ENCODE measurements at places on chromosomes 3 and 15.
A peak's percentile ranks its signal among the peaks of the same experiment; 100 is the strongest.

DNA sequence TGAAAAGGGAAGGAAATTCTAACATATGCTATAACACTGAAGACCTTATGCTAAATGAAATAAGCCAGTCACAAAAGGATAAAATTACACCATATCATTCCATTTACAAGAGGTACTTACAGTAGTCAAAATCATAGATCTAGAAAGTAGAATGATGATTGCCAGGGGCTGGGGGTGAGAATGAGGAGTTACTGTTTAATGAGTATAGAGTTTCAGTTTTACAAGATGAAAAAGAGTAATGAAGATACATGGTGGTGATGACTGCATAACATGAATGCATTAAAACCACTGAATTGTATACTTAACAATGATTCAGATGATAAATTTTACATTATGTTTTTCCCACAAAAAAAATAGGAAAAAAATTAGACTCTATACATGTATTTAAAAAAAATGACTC is 152.6 kb downstream of the SCAPER start:
- no peak for DNase-seq

DNA sequence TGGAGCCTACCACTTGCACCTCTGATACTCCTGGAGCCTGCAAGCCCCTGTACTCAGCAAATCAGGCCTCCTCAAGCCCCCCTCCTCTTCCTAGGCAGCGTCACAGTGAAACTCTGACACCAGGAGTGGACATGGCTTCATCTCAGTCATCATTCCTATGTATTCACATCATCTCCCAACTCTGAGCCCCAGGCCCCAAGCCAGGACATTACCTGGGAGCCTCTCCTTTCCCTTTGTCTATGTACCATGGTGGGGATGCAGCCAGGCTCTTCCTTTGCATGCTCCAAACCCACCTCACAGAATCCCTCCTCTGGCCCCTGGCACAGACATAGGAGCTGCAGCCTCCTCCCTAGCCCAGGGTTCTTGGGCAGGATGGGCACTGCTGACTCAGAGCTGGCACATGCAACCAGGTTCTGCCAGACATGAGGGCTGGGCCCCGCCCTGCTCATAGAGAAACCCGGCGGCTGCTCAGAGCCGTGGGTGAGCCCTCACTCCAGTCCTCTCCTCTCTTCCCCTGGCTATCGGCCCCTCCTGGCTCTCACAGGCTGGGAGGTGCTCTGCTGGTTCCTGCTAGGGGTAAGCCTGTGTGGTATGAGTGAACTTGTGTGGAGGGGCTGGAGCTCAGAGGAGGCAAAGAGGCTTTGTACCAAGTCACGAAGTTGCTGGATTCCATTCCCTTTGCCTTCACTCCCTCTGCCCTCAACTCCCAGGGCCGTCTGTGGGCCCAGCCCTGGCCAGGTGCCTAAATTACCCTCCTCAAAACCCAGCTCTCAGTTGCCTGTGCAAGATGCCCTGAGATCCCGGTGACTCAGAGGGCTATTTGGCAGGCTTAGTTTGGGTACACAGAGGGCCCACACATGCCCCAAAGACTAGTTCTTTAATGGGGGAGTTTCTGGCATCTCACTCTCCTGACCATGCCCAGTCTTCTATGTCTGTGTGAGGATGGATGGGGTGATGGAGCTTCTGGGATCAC is 1.9 kb upstream of the PLCD1 start:
- DNase-seq = no peak

DNA sequence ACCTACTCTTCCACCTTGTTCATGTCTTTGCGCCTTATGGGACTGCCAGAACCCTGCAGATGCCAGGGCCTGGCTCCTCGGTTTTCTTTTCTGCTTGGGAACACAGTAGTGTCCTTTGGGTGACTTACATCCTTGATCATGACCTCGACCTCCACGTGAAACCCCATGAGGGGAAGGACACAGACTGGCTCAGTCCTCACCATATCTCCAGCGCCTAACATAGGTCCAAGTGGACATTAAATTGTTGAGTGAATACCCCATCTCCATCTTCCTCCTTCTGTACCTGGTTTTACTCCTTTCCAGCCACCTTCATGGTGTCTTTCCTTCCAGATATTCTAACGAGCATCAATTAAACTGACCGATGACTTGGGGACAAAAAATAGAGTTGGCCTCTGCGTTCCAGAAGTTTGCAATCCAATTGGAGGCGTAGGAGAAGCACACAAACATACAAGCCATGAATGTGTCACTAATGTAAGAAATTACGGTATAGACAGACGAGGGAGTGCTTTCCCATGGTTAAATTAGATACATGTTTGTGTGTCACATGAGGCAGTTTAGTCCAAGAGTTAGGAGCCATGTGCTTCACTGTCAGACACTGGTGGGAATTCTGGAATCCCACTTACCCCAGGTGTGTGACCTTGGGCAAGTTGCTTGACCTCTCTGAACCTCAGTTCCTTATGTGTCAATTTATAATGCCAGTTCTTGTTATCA is 907 bp upstream of the HERC1 start:
- no peak for DNase-seq

- DNase-seq = no peak
These were observed 137.4 kb downstream of the SERPINI1 start for GRCh38 chr3:167872941-167873340.

DNA sequence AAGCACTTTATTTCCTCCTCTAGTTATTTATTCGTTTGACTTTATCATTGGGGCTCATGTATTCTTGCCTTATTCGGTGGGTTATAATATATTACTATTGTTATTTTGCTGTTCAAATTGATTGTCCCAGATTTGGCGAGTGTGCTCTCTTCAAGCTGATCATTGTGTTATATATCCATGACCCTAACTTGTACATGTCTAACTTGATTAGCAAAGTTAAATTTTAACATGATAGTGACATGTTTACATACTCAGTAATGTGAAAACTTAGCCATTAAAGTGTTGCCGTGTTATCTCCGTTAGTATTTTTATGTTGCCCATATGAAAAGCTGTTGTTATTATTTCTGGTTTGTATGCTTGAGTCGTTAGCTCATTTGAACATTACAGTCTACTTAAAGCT is 327.9 kb downstream of the PTPRG start:
- no peak for DNase-seq

- no peak for DNase-seq
These were observed 321.5 kb upstream of the CTNNB1 start for GRCh38 chr3:40877631-40878463.

- DNase-seq = no peak
These were observed 327.3 kb downstream of the OTOL1 start for GRCh38 chr3:161823910-161824309.

DNA sequence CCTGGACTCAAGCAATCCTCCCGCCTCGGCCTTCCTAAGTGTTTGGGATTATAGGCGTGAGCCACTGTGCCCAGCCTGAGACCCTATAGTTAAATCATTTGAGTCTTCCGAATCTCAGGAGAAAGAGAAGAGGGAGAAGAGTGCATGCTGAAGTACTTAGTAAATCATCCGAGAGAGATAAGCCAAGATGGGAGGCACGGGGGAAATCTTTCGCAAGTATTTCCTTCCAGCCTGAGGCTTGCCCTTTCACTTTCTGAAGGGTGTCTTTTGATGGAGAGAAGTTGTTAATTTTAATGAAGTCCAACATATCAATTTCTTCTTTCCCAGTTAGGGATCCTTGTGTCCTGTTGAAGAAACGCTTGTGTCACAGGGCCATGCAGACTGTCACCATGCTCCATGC is 97.1 kb upstream of the SLC6A6 start:
- DNase-seq = no peak

- DNase-seq = no peak
These were observed 9.5 kb downstream of the SOX2 start for GRCh38 chr3:181721046-181721875.

DNA sequence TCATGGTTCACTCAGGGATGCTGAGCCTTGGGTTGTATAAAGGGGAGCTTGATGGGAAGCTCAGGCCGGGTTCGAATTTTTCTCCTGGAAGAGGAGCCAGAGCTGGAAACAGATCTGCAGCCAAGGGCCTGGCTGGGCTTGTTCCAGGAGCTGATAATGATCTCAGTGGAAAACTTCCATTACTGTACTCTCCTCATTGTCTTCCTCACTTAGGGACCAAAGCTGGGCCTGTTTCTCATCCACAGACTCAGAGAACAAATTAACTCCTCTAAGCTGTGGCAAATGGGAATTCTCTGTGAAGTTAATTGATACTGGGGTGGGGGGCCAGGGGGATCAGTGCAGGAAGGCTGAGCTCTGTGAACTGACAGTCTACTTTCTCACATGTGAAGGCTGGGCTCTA is 92.0 kb downstream of the PRICKLE2 start:
- no peak for DNase-seq

DNA sequence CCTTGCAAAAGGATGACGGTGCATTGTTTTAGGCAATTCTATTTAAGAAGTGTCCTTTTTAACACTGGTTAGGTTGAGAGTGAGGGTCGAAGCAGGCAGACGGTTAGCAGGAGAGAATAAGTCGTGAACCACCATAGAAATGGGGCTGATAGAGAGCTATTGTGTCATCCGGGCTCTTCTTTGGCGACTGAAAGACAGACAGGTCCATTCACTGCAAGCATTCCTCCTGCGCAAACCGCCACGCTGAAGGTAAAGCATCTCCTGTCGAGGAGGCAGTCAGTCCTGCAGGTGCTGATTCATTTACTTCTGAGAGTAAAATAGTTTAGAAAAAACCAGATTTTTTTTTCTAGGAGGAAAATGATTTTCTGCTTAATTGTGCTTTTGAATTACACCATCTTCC is 1002.8 kb upstream of the NR2F2 start:
- DNase-seq = no peak

GRCh38 chr3:54511766-54512365 is 389.5 kb downstream of the CACNA2D3 start:
- no peak for DNase-seq

GRCh38 chr3:191387441-191388077 is 57.2 kb upstream of the UTS2B start:
- no peak for DNase-seq

DNA sequence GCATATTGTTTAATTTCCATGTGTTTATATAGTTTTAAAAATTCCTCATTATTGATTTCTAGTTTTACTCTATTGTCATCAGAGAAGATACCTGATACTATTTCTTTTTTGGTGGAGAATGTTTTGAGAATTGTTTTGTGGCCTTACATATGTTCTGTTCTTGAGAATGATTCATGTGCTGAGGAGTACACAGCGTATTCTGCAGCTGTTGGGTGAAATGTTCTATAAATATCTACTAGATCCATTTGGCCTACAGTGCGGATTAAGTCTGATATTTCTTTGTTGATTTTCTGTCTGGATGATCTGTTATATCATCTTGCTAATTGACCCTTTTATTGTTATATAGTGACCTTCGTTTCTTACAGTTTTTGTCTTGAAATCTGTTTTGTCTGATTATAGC is 109.7 kb downstream of the UBE2E2 start:
- DNase-seq = peak; percentile 38

DNA sequence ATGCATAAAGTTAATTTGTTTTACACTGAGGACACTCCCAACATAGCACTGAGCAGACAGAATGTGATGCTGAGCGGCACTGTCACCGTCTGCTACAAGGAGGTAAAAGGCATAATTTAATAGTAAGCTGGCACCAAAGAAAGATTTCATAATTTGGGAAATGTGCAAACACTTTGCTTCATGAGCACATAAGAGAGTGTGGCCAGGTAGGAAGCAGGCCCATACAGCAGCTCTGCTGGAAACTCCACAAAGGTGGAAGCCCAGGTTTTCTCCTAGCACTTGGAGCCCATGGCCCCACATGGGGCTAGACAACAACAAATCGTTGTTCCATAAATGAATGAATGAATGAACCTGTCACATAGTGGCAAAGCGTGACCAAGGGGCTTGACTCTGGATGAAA is 68.5 kb upstream of the CACNA2D3 start:
- DNase-seq = no peak

DNA sequence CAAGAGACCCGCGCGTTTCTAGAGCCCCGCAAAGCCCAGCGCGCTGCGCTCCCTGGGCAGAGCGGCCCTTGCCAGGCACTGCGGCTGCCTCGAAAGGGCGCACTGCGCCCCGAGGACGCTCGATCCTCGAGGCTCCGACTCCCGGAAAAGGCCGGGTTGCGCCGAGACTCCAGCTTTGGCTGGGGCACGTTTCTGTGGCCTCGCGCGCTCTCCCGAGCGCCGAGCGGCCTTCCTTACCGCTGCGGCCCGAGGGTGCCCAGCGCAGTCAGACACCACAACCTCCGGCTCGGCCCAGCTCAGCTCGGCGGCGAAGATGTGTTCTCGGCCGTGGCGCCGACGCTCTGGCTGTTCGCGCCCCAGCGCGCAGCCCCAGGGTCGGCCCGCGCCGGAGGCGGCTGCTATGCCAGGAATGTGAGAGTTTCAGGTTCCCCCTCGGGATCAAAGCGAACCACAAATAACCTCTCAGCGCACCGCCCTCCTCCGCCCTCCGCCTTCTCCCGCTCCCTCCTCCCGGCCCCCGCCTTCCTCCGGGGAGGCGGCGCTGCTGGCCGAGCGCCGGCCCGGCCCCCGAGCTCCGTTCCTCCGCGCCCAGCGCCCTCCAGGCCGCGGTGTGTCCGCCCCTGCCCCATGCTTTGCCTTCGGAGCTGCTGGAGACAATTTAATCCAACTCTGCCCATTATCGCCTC is at the start of gene AMOTL2:
Gene AMOTL2 (minus strand): TSS at position 343 of the 686 bp plus-strand sequence. CDS start 3,014 bp downstream, outside the sequence.
- peak; percentile 85 for DNase-seq

GRCh38 chr3:134471521-134472193 is 14.1 kb downstream of the ANAPC13 start:
- no peak for DNase-seq

DNA sequence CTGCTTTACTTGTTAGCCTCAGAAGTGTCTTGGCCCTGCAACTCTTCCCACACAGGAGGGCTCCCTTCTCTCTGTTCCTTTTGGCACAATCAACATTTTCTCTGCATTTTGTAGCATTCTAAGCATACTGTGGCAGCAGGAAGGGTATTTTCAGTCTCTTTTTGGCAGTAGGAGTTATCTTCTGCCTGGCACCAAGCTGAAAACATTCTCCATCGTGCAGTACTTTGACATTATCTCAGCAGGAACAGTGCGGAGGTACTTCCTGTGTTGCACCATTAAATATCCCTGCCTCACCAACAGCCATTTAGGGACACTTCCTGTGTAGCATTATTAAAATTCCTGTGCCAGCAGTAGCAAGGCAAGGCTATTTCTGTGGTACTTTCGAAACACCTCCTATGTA is 233.2 kb upstream of the SEMA6D start:
- no peak for DNase-seq

- no peak for DNase-seq
These were observed 54.4 kb downstream of the SLC6A6 start for GRCh38 chr3:14456794-14457193.

GRCh38 chr3:159169828-159170227 is 368.0 kb downstream of the MFSD1 start:
- DNase-seq = peak; percentile 86

DNA sequence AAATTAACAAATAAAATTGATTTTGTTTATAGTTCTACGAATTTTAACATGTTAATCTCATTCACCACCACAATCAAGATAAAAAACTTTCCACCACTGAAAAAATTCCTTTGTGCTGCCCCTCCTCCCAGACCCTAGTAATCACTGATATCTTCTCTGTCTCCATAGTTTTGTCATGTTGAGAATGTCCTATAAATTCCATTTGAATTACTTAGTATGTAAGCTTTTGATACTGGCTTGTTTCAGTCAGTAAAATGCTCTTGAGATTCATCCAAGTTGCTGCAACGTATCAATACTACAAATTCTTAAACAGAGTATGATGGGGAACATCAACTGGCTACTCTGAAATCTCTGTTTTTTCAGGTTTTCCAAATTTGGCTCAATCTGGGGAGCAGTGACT is 129.6 kb downstream of the CTNNB1 start:
- DNase-seq = peak; percentile 40

Data from non-pigmented ciliary epithelial cell (primary cell).